Occipital lobe (tissue), 3 donors: ENCODE measurements at places on chromosomes 3 and 15. TPM values are rescaled to one million over a fixed set of nuclear protein-coding genes. Genes with fewer than 3 reads are reported as not detected.

Gene TNFAIP8L3
- 1.9 TPM for total RNA-seq

Gene CYP1A2
- total RNA-seq = not detected

Gene ZBED2
- total RNA-seq = not detected

Gene KLHL40
- total RNA-seq = not detected

Gene CRELD1
- total RNA-seq = 17.5 TPM

Gene SHF
- 54.9 TPM for total RNA-seq

Gene MKRN2OS
- not detected for total RNA-seq

Gene OSTN
- 122 TPM for total RNA-seq

Gene PLA2G4D
- total RNA-seq = not detected
